Esophagus muscularis mucosa (tissue), 4 donors: ENCODE measurements at places on chromosomes 5 and 9.

- no peak for DNase-seq
Measured at GRCh38 chr5:89211836-89212235, 328.9 kb upstream of the MEF2C start.

DNA sequence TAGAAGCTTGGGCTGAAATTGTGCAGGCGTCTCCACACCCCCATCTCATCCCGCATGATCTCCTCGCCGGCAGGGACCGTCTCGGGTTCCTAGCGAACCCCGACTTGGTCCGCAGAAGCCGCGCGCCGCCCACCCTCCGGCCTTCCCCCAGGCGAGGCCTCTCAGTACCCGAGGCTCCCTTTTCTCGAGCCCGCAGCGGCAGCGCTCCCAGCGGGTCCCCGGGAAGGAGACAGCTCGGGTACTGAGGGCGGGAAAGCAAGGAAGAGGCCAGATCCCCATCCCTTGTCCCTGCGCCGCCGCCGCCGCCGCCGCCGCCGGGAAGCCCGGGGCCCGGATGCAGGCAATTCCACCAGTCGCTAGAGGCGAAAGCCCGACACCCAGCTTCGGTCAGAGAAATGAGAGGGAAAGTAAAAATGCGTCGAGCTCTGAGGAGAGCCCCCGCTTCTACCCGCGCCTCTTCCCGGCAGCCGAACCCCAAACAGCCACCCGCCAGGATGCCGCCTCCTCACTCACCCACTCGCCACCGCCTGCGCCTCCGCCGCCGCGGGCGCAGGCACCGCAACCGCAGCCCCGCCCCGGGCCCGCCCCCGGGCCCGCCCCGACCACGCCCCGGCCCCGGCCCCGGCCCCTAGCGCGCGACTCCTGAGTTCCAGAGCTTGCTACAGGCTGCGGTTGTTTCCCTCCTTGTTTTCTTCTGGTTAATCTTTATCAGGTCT lies at the start of gene C9orf72:
Gene C9orf72, minus strand, starts transcription at position 564 of the 716 bp plus-strand sequence. CDS start 6,361 bp downstream, outside the sequence.
- DNase-seq = peak; percentile 95

DNA sequence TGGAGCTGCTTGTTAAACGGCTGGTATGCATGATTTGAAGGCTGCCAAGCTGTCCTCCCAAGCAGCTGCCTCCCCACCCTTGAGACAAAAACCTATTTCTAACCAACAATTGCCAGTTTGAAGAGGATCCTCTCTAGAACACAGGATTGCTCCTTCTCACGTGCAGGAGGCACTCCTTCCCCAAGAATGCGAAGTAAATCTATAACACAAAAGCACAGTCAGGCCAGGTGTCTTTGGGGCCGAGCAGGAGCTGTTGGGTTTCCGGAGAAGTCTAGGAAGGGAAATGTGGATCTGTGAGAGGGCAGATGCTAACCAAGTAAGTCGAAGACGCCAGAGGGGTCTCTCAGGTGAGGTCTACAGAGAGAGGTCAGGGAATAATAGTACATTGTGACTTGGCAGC lies 35.4 kb upstream of the GNPDA1 start:
- no peak for DNase-seq

GRCh38 chr5:139579-140442 lies 47.8 kb downstream of the PLEKHG4B start:
- DNase-seq = peak; percentile 66

DNA sequence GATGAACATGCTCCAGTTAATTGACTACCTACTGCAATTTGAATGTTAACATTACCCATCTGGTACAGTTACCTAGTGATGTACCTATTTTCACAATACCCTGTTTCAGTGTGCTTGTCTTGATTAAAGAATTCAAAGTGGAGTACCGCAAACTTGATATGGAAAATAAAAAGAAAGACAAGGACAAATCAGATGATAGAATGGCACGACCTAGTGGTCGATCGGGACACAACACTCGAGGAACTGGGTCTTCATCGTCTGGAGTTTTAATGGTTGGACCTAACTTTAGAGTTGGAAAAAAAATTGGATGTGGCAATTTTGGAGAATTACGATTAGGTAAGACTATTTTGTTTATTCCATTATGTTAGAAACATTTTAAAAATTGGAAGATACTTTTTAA lies 33.5 kb downstream of the CSNK1G3 start:
- DNase-seq = no peak
